ENCODE measurements at places on chromosomes 1 and 21.

DNA sequence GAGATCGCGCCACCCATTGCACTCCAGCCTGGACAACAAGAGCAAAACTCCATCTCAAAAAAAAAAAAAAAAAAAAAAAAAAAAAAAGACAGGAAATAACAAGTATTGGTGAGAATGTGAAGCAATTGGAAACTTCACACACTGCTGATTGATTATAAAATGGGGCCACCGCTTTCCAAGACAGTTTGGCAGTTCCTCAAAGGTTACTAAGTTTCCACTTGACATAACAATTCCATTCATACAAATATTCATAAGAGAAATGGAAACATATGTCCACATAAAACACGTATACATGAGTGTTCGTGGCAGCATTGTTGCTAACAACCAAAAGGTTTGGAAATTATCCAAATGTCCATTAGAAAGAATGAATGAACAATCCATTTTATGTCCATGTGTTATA, 26.3 kb downstream of the USP24 start:
- no peak for DNase-seq

GRCh38 chr1:42552636-42553035, 89.5 kb downstream of the CCDC30 start:
- no peak for DNase-seq

GRCh38 chr1:212916481-212917133, 33.7 kb upstream of the VASH2 start:
- peak; percentile 1 for DNase-seq

GRCh38 chr1:119784191-119784781, 15.6 kb upstream of the HMGCS2 start:
- no peak for DNase-seq

DNA sequence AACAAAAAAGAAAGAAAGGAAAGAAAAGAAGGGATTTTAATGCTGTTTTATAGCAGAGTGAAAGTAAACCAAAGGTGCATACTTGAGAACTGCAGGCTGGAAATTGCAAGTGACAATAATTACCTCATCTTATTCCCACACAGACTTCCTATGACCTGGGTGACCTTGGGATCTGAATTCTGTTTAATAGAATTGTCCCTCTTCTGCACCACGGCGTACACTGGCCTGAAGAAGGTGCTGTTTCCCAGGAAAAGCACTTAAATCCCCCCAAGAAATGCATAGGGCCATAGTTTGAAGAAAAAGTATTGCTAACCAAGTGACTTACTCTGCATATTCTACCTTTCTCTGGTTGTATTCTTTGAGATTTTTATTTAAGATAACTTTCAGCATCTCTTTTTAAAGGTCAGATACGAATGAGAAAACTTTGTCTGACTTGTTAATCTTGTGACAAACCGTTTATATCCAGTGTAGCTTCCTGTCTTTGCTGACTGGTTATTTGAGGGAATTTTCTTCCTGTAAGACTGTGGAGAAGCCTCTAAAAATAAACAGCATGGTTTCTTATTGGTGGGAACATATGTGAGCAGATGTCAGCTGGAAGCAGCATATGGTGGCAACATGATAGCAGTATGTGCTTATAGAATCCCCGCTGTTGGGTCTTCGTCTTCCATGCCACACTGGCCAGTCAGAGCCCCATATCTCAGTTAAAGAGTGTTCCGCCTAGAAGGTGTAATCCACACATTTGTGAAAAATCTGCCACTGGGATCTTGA, 16.3 kb downstream of the TGFB2 start:
- DNase-seq, result no peak

GRCh38 chr1:201559679-201560162, 20.8 kb downstream of the NAV1 start:
- DNase-seq, result peak; percentile 61

DNA sequence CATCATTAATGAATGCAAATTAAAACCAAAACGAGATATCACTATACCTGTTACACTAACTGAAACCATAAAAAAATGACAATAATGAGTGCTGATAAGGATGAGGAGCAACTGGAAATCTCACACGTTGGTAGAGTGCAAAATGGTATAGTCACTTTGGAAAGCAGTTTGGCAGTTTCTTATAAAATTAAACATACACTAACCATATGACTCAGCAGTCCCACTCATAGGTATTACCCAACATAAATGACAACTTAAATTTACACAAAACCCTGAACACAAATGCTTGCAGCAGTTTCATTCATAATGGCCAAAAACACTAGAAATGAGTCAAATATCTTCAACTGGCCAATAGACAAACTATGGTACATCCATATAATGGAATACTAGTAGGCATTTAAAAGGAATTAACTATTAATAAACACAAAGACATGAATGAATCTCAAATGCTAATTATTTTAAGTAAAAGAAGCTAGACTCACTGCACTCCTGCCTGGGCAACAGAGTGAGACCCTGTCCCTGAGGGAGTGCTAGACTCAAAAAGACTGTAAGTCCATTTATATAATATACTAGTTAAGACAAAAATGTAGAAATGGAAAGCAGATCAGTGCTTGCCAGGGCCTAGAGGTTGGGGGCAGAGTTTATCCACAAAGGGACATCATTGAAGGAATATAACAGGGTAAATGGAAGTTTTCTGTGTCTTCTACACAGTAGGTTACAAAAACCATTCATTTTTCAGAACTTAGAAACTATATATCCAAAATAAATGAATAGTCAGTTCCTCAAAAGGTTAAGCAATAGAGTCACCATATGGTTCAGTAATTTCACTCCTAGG, 77.4 kb downstream of the EIF4G3 start:
- no peak for DNase-seq

DNA sequence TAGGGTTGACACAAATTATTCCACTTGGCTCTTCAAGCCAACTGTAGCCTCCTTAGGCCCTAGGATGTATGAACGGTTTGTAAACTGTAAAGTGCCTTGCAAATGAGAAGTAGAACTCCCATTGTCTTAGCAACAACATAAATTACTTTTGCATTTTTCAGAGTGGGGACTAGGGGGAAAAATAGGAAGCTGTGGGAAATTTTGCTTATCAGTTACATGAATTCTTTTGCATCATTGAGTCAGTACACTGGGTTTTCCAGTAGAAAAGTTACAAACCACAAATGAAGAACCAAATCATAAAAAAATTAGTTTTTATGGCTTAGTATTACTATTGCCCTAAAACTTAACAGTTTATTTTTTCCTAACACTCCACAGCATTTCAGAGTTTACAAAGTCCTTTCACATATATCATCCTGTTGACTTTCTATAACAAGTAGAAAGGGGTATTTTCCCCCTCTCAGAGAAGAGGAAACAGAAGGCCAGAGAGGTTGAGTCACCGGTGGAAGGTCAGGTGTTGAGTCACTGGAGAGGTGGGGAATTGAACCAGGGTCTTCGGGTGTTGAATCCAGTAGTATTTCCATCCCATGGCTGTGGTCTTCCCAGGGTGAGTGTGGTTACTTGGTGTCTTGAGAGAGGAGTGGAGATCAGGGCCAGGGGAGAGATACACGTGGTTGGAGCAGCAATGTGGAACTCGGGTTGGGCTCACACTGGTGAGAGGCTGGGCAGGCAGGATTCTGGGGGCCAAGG, 71.9 kb upstream of the USP24 start:
- no peak for DNase-seq

- DNase-seq, result no peak
These were observed 2.0 kb downstream of the GPR88 start for GRCh38 chr1:100539836-100540536.

GRCh38 chr1:165254376-165254775, 102.1 kb downstream of the LMX1A start:
- no peak for DNase-seq

- no peak for DNase-seq
These were observed 235.4 kb upstream of the KAZN start for GRCh38 chr1:14363036-14363590.

DNA sequence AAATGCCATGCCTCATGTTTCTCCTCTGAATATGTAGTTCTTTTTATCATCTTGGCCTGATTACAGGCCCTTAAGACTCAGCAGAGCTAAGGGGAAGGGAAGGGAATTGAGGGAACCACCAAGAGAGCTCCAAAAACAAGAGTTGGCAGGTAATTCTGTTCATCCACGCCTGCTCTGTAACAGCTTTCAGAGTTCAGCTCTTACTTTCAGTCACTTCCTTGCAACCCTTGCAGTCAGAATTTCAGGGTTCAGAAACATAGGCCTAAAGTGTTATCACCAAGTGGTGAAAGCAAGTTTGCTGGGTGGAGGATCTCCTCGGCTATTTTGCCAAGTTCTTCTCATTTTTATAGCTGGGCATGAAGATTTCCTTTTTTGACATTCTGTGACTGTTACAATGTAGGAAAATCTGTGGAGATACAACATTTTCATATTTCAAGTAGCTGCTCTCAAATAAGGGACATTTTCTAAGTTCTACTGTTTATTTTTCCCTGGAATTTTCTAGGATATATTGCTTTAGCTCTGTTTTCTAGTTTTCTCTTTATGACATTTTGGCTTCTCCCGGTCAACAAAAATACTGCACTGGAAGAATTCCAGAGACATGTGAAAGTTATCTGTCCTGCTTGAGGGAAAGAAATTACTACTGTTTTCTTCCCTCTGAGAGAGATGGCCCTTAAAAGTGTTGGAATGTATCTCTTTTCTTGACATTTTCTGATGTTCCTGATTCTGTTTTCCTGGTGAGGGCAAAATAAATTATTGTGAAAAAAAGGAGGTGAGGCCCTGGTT, 251.8 kb upstream of the ST6GALNAC5 start:
- DNase-seq, result no peak

GRCh38 chr1:171716616-171717015, 25.2 kb downstream of the VAMP4 start:
- no peak for DNase-seq

- no peak for DNase-seq
These were observed 390.1 kb downstream of the LTN1 start for GRCh38 chr21:28602546-28602945.

DNA sequence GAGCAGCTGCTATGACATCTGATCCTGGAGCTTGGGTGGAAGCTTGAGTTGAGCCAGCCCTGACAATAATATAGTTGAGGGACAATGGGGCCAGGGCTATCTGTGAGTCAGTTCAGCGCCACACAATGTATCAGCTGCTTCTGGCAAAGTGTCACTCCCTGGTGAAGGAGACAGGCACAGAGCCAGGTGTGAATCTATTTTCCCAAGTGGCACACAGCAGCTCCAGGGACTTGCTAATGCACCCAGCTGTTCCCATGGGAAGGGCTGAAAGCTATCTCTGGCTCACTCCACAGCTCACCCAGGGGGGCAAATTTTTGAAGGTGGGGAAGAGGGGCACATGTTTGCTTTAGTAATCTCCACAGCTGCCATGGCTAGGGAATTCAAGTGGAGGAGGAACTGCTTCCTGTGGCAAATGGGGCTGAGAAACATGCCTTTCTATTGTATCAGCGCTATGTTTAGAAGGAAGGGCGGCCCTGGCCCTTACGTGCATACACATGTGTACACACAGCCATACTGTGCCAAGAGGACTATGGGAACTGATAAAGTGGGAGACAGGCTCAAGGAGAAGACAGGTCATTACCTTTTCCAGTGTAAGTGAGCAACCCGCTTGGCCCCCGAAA, 2.2 kb downstream of the CYB5R1 start:
- no peak for DNase-seq

GRCh38 chr1:228074954-228075730, 7.4 kb upstream of the ARF1 start:
- DNase-seq, result no peak

GRCh38 chr21:38773099-38774061, 32.3 kb upstream of the ETS2 start:
- DNase-seq, result no peak

DNA sequence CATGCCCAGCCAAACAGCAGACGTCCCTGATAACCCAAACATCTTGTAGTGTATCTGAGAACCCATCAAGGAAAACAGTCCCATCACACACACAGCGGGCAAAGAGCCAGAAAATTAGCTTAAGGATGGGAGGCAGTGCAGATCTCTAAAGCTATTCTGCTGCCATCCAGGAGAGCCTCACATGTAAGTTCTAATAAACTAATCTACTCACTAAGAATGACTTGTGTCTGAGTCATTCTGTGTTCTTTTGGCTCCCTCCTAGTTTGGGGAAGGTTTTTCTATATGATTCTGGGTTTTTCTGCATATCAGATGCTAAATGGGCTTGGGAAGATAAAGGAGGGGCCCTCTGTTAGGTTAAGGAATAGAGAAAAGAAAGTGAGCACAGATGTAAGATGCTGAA, 162.8 kb downstream of the HUNK start:
- no peak for DNase-seq

DNA sequence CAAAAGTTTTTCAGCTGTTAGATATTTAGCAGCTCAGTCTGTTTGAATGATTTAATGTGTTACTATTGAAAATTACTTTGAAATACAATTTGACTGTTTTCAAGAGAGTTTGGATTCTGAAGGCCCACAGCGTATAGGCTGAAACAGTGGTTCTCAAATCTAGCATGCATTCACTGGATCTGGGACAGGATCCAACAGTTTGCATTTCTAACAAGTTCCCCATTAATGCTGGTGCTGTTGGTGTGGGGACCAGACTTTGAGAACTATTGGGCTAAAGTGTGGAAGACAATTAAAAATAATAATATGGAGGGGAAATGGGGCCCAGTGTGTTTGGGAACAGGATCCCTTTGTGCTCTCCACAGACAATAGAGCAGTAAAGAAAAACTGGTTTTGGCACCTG, 31.9 kb downstream of the ITSN1 start:
- no peak for DNase-seq
